ENCODE measurements at places on chromosomes 4 and X.

DNA sequence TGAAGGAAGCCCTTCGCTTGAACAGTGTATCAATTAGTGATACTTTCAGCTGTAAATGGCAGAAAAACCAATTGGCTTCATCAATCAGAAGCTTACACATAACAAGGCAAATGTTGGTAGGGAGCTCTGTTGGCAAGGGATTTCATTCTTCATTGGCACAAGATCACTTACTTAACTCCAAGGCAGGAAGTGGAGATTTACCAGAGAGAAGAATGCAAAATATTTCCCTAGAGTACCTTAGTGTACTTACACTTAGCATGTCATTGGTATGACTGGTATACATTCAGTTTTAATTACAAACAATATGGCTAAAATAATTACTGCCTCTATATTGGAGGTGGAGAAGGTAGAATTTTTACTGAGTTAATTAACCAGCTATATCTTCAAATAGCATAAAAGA lies 545.0 kb downstream of the GABRG1 start:
- DNase-seq, result no peak

- DNase-seq, result no peak
Observed at GRCh38 chr4:77125961-77126360, 31.0 kb upstream of the CCNG2 start.

DNA sequence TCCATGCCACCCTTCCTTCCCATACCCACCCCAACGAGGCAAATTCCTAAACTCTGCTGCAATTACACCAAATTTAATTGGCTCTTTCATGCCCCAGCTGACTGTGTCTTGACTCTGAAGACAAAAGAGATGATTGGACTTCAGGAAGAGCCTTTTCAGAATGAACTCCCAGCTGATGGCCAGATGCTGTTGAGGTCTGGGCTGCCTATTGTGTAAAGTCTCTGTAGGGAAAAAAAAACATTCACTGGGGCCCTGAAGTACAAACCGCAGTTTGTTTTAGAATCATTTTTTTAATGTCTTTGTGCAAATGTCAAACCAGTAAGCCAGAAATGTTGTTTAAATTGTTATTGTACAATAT lies 174.8 kb downstream of the HHIP start:
- peak; percentile 76 for DNase-seq

- DNase-seq, result peak; percentile 92
Observed at GRCh38 chr4:26140150-26140898, 180.5 kb upstream of the RBPJ start.

DNA sequence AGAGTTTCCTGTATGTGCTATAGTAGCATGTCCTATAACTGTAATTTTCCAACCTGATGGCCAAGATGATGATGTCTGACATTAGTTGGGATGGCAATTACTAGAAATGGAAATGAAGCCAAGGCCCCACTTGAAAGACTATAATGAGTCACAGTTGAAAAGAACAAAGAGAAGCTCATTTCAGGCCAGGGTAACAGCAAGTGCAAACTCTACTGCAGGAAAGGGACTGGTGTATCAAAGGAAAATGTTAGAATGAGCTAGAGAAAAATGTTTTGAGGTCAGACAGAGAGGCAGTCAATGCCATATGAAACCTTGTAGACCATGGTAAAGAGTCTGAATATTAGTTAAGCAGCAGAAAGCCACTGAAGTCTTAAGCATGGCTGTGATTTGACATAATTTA lies 146.2 kb upstream of the SH3RF1 start:
- no peak for DNase-seq

GRCh38 chr4:73772363-73772762 lies 32.0 kb downstream of the CXCL8 start:
- no peak for DNase-seq

DNA sequence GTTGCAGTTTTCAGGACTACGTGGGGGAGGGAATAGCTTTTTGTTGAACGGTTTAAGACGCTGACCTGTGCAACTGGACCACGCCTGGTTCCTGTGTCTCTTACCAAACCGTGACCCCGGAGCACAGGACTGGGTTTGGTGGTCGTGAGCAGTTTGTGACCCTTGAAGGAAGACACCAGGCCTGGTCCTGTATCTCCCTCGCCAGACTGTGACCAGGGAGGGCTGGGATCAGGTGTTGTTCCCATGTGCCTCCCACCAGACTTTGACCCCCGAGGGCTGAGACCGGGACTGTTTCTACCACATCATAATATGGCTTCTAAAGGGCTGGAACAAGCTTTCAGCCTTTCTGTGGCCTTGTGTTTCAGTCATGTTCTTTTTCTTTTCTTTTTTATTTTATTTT lies 683 bp downstream of the EBP start:
- DNase-seq, result no peak

GRCh38 chrX:103628386-103629317 lies at the start of gene TCEAL1:
TSS of gene TCEAL1 (plus strand) at chrX:103628975. CDS start at chrX:103629917, 942 bp downstream.
- DNase-seq, result no peak

GRCh38 chr4:128323401-128323800 lies 35.8 kb upstream of the PGRMC2 start:
- DNase-seq, result no peak

- no peak for DNase-seq
Observed at GRCh38 chrX:87896057-87896456, 378.5 kb downstream of the KLHL4 start.

- DNase-seq, result no peak
Observed at GRCh38 chrX:36575670-36576069, 432.5 kb upstream of the FAM47C start.

GRCh38 chr4:149801416-149801815 lies 14.2 kb downstream of the IQCM start:
- no peak for DNase-seq

DNA sequence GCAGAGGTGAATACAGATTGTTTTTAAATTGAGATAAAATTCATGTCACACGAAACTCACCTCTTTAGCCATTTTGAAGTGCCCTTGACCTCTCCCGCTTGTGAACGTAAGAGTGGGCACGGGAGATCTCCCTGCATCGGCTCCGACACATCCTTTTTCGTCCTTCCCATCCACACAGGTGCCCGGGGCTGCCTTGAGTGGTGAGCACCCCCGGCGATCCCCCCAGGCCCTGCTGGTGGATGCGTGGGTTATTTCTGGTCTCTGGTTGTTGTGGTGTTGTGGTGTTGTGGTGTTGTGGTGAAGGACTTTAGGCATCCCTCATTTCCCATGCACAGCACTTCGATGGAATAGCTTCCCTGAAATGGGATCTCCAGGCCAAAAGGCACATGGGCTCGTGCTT lies 46.1 kb downstream of the PSAPL1 start:
- DNase-seq, result no peak

GRCh38 chrX:12891915-12892506 lies 14.4 kb upstream of the TLR8 start:
- DNase-seq, result no peak

GRCh38 chr4:154503598-154503997 lies 12.0 kb upstream of the DCHS2 start:
- peak; percentile 11 for DNase-seq

DNA sequence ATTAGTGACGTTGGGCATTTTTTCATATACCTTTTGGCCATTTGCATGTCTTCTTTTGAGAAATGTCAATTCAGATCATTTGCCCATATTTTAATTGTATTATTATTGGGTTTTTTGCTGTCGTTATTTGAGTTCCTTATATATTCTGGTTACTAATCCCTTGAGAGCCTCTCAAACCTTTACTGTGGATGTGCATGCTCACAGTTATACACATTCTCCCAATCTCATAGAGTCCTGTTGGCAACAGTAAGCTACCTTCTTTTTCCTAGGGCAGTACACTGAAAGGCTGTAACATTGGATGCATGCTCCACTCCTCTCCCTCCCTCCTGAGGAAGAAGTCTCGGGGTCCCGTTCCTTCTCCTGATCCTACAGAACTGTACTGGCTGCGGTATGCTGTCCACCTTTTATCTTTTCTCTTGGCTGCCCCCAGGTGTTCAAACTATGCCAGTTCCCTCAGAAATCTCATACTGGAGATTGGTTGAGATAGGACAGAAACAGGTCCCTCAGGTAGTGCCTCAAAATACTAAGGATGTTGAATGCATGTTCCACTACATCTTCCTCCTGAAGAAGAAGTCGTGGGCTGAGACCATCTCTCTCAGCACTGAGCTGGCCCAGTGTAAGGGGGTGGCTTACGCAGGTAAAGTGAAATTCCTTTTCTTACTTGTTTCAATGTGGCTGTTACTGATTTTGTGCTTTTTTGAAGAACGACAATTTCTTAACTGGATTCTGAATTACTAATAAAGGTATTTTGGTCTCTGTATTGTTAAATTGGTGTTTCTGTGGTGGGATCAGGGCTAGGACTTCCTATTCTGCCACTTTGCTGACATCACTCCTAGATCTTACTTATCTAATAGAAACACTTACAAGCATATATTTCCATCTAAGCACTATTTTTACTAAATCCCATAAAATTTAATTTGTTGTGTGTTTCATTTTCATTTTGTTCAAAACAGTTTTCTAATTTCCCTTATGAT lies 145.4 kb upstream of the HUWE1 start:
- peak; percentile 19 for DNase-seq

- peak; percentile 4 for DNase-seq
Observed at GRCh38 chr4:80732010-80732409, 298.5 kb upstream of the BMP3 start.

- peak; percentile 70 for DNase-seq
Observed at GRCh38 chr4:74181219-74181618, 23.3 kb downstream of the MTHFD2L start.

DNA sequence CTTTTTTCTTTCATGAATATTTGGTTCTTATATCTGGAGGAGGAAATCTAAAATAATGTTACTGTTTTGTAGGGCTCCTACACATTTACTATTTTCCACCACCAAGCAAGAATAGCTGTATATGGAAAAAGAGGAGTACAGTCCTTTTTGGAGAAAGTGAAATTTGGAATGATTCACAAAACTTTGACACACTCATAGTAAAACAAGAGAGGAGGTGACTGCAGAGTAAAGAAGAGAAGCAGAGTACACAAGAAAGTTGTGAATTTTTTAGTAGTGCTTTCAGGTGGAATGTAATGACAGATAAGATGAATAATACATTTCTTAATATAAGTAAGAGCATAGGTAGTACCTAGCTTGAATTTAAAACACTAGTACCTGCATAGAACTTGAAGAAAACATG lies 41.3 kb upstream of the UGT2B4 start:
- no peak for DNase-seq

GRCh38 chrX:15471028-15471427 lies 22.1 kb downstream of the PIR start:
- DNase-seq, result peak; percentile 57

- no peak for DNase-seq
Observed at GRCh38 chr4:87037671-87038334, 103.0 kb downstream of the AFF1 start.

GRCh38 chr4:42747971-42748370 lies 91.1 kb upstream of the ATP8A1 start:
- no peak for DNase-seq

DNA sequence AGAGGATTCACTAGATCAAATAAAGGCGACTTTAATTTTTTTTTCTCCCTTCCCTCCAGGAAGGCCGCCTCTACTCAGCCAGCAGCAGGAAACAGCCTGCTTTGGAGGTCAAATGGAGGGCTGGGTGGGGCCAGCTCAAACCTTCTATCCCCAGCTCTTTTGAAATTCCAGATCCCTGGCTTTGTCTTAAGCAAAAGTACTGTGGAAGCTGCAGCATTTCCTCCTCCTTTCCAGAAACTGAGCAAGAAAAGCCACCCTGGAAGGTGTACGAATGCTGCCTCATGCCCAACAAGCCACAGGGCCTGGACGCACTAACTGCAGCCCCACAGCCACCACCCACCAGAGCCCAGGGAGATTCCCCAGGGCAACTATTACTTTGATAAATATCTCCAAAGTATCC lies 55.1 kb upstream of the ZCCHC13 start:
- no peak for DNase-seq

DNA sequence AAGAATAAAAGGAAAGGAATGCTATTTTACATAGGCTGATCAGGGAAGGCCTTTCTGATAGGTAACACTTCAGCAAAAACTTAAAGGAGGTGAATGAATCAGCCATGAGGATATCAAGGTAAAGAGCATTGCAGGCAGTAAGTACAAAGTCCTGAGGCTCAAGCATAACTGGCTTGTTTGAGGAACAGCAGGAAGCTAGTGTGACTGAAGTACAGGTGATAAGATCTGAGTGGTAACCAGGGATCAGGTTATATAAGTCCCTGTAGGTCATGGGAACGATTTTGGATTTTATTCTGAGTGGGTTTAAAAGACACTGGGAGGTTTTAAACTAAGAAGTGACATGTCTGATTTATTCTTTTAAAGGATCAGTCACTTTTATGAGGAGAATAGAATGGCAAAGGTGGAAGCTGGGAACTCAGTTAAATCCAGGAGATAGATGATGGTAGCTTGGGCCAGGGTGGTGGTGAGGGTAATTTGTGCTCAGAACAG lies 47.1 kb upstream of the THOC2 start:
- no peak for DNase-seq

- no peak for DNase-seq
Observed at GRCh38 chr4:98493296-98493695, 165.1 kb downstream of the TSPAN5 start.

DNA sequence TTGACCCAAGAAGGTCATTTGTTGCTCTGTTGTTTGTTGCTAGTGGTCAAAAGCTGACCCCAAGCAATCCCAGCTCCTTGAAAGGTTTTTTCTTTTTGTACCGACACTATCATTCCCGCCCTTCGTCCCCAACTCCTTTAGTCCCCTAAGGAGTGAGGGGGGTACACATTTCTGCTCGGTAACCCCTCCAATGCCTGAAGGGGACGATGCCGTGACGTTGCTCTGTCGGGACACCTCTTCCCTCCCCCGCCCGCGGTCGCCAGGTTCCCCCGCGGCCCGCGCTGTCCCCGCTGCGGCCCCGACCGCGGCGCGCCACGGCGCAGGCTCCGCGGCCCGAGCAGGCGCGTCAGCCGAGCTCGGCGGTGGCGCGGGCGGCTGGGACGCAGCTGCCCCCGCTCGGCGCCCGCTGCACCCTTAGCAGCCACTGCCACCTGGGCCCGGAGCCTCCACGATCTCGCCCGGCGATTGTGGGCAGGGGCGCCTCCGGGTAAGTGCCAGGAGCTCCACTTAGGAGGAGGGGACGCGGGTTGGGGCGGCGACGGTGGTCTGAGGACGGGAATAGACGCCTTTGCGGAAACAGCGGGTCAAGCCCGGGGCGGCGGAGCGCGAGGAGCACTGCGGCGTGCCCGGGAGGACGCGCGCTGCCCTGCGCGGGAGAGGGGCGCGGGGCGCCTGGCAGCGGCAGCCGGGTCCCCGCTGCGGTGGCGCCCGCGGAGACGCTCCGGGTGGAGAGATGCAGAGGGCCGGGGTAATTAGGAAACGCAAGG lies at the start of gene GLRB:
GLRB (plus strand) TSS at position 340 of the 767 bp plus-strand sequence. CDS start 1,875 bp downstream, outside the sequence.
- DNase-seq, result peak; percentile 38

DNA sequence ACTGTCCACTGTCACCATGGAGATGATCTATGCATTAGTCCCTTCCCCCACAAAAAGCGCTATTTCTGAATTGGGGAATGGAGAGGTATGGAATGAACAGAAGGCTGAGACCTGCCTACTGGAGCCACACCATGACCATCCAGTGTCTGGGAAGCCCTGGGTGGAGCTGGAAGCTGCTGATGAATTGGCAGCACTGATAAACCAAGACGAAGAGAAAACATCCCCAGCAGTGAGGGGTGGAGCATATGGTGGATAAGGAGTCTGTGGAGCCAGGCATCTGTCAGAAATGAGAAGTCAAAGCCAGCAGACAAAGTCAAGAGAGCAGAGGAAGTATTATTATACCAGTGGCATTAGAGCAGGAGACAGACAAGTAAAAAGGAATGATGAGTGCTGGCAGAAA lies 13.2 kb downstream of the CC2D2A start:
- peak; percentile 19 for DNase-seq

GRCh38 chrX:131068945-131069719 lies 11.0 kb downstream of the ARHGAP36 start:
- DNase-seq, result peak; percentile 6

GRCh38 chr4:121278811-121279368 lies 101.9 kb downstream of the QRFPR start:
- peak; percentile 15 for DNase-seq

All from fibroblast of skin of scalp (primary cell).